Activated gamma-delta T cell (primary cell): ENCODE measurements at places on chromosomes 2 and 18.

GRCh38 chr2:237581751-237582746 is 8.5 kb downstream of the RAB17 start:
- no peak for DNase-seq

GRCh38 chr2:47720036-47720435 is 62.9 kb upstream of the MSH6 start:
- DNase-seq: no peak

DNA sequence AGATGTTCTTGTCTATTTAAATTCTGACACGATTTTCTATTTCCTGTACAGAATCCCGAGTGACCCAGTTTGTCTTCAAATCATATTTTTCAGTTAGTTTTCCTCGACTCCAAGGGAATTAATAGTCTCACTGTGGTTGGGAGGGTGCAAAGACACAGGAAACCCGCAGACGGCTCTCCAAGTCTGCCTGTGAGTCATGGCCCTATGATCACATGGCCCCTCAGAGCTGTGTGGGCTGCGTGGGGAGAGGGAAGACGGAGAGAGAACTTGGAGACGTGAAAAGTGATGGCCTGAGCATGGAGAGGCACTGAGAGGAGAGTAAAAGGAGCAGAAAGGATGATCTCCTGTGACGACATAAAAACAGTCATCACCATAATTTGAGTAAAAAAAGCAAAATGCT is 989.9 kb downstream of the DCDC2C start:
- no peak for DNase-seq

- DNase-seq: no peak
Observed at GRCh38 chr2:80007777-80008503, 296.6 kb downstream of the LRRTM1 start.

DNA sequence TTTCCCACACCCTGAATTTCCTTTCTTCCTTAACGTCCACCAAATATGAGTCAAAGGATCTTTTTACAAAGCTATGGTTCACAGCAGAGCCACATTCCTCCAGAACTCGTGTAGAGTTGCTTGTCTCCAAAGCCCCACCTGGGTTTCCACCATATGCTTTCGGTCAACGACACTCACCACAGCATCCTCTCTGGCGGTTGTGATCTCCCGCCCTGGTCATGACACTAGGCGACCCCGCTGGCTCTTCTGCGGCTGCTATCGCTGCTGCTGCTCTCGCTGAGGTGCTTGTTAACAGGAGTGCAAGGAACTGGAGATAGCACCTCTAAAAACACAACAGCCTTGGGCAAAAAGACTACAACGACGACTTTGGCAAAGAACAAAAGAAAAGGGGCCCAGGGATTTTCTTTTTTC is 340 bp downstream of the SLC40A1 start:
- DNase-seq: no peak

DNA sequence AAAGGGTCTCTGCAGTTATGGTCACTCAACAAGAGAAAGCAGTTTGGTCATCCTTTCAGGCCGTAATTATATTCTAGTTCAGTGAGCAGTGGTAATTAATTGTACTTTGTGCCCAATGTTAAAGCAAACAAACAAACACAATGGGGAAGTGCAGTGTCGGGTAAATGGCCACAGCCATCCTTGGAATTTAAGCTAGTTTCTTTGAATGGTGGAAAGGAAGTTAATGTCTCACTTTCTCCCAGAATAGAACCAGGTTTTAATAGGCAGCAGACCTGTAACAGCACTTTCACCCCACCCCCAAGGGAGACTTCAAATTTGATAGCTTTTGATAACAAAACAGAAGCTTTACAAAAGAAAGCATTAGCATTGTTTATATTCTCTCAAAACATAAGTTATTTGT is 20.0 kb upstream of the ITGAV start:
- DNase-seq: no peak

- no peak for DNase-seq
Observed at GRCh38 chr2:236302555-236302954, 38.3 kb upstream of the ASB18 start.

DNA sequence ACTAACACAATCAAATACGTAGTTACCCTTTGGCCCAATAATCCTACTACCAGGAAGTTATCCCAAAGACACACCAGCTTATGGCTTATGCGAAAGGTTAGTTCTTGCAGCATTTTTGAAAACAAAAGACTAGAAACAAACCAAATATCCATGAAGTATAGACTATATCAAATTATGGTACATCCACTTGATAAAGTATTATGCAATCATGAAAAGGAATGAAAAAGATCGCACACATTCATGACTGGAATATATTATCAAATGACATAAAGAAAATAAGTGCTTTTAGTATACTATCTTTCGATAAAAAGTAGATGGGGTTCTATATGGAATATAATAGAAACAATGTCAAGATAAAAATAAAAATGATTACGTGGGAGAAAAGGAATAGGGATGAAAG is 78.2 kb downstream of the COBLL1 start:
- no peak for DNase-seq

DNA sequence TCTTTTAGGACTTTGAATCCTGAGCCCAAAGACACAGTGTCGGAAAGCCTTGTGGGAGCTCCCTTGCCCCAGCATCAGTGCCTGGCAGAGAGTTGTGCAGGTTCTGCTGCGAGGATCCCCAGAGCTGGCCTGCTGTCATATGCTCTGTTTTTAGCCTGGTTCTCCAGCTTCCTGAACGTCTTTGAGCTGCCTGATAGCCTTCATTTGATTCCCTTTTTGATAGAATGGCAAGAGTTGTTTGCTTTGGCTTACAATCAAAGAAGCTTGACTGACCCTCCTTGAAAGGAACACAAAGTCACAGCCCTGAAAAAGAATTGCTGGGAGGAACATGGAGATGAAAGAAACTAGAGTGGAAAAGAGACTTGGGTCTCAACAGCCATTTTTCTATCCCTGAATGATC is 95.4 kb downstream of the C1QL2 start:
- DNase-seq: no peak

GRCh38 chr2:67318563-67318962 is 78.6 kb upstream of the ETAA1 start:
- no peak for DNase-seq

- no peak for DNase-seq
Observed at GRCh38 chr18:24810561-24811305, 350.3 kb downstream of the HRH4 start.

DNA sequence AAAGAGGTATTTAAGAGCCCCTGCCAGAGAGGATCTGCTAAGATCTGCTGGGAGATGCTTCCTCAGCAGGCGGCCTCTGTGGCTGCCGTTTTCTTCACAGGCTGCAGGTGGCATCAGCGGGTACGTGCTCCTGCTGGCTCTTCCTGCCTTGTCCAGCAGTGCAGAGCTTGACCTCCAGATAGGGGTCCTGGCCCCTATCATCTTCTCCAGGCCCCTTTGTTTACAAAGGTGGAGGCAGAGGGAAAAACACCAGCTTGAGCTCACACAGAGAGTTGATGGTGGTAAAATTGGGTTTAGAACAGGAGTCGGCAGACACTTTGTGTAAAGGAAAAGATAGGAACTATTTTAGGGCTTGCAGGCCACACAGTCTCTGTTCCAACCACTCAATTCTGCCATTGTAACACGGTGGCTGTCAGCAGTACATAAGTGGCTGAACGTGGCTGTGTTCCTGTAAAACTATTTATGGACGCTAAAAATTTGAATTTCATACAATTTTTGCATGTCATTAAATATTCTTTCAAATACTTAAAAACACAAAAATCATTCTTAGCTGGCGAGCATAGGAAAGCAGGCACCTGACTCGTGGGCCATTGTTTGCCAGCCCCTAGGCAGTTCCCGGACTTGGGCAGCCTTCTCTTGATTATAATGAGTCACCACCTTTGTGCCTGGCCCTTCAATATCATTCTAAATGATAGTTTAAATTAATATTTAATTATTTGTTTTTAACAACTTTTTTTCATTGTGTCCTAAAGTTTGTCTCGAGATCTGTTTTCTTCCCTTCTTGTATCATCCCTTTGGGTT is 98.2 kb upstream of the B3GNT7 start:
- DNase-seq: no peak

DNA sequence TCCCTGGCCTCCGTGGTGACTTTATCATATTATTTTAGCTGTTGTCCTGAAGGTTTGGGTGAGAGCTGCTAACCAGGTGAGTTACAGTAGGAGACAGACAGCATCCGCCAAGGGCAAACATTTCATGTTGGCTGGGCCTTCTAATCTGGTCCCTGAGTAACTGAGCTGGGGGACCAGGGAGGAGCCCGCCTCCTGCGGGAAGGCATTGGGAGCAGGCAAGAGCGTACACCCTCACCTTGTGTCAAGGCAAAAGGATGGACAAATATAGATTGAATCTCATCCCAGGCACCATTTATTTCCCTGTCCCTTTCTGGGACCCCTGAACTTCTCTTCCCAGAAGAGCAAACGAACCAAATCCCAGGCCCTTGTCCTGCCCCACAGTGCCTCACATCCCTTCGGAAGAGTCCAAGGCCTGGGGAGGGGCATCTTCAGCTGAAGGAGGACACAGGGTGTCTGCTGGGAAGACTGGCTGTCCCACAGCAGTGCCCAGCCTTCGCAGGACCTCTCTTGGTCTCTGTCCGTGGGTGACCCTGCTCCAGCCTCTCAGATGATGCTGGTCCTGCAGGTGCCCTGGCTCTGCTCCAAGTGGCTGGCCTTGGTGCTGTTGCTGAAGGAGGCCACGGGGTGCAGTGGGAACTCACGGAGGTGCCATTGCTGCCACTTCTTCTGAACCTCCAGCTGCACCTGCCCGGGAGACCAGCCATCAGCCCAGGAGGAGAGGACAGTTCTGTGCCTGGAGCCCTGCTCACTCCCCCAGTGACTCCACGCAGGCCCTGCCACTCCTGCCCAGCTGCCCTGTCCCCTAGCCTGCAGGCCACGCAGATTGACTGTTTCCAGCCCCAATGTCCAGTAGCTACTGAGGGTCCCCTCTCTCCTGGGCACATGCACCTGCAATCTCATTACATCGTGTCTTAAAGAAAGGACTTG is 8.2 kb downstream of the TMEM37 start:
- no peak for DNase-seq

DNA sequence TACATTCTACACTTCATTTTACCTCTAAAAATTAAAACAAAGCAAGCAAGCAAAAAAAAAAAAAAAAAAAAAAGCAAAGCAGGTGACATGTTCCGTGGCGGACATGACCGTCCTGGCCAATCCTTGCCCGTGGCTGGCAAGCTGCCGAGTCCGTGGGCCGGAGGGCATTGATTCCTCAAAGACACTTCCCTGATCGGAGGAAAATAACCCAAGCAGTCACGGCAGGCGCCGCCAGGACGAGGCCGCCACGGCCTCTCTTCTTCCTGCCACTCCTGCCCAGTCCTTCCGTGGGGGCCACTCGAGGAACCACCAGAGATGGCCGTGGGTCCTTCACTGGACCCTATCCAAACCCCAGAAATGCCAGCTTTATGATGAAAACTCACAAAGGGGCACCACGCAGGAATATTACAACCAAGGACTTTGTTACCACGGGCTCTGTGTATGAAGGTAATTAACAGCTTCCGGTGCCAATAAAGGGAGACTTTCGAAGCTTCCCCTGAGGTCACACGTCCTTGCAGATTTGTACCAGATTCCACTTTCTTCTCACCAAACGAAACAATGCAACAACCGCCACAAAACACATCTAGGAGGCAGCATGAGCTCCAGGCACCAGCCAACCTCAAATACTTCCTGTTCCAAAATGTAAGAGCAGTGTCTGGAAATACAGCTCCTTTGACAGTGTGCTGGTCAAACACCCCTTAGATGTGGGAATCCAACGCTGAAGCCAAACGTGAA is 170.3 kb downstream of the HDAC4 start:
- DNase-seq: no peak

DNA sequence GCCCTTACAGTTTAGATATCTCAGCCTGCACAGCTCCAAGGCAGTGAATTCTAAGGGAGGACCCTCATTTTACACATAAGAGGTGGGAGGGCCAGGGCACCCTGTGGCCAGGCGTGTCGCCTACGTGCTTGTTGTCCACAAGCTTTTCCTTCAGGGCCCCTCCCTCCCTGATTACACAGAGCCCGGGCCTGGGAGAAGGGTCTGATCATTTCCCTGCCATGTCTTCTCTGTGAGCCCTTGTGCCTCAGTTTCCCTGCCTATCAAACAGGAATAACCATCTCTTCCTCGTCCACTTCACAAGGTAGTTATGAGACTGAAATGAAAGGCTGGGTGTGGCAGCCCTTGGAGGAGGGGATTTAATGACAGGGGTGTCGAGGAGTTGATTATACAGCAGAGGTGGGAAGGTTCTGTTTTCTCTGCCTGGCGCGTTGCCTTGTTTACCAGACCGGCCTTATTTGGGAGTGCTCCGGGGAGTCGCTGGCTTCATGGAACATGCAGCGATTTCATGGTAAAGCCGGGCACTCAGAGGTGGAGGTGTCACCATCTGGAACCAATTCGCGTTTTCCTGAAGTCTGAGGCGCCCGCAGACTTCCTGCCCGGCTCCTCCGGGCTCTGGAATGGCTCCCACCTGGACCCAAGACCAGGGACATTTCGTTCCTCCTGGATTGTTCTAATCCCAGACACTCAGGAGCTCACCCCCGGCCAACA is 208.9 kb downstream of the KLHL29 start:
- DNase-seq: no peak

GRCh38 chr2:114642988-114643553 is 200.6 kb downstream of the DPP10 start:
- DNase-seq: no peak

DNA sequence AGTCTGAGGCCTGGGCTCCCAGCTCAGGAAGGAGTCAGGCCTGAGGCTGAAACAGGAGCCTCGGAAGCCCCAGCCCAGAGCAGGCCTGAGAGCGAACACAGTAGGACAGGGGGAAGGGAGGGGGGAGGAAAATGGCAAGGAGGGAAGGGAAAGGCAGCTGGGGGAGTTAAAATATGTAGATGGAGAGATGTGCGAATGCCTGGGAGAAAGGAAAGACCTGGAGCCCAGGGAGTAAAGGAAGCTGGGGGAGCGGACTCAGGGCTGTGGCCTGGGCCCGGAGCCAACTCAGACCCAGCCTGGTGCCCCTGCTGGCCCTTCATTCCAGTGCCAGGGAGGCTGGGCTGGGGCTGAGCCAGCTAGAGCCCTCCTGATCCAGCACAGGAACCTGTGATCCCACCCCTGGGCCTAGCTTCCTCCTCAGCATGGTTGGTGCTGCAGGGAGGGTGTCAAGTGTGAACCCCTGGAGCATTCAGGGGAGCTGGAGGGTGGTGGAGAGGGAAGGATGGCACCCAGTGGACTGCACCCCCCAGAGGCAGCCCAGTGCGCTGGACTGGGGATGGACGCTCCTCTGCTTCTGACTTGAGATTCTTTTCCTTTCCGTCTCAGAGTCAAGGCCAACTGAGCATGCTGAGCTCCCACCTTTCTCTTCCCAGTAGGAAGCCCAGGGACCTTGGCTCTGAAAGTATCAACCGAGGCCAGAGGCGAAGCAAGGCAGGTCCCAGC is 46.3 kb downstream of the EMX1 start:
- no peak for DNase-seq

DNA sequence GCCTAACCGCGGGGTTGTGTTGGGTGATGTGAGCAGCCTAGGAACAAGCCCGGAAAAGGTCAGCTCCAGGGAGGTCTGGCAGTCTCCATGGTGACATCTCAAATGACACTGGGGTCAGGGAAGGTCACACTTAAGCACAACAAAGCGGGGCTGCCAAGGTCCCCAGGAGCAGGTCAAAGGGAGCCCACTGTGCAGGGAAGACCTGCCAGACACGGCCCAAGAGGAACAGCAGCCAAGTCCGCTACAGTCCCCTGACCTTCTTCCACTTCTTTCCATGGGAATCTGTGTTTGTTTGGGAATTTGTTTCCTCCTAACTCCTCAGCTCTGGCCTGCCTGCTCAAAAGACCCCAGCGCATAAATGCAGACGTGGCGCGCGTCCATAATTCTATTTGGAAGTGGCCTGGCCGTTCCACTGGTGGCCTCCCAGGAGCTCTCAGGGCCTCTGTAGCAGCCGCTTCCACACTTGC is 232.1 kb upstream of the COPS8 start:
- no peak for DNase-seq

GRCh38 chr2:6877402-6878304 is at the start of gene RSAD2:
TSS of gene RSAD2 (plus strand) at chr2:6877777. CDS start at chr2:6877801, 24 bp downstream.
- no peak for DNase-seq
